Activated naive CD8-positive, alpha-beta T cell treated with anti-CD3 and anti-CD28 coated beads, Interleukin-2, amount 50 U/mL, for 24 hours (primary cell): ENCODE measurements at places on chromosomes 6 and 20.

- no peaks in the 10 kb centered on the region for H3K27me3 ChIP-seq
- H3K27ac ChIP-seq, result no peak overlapping the region
- DNase-seq, result no peak
- no peak overlapping the region for H3K4me3 ChIP-seq
Measured at GRCh38 chr20:52150440-52151258, 40.9 kb downstream of the ZFP64 start.

GRCh38 chr6:1608222-1609040 is 1.3 kb upstream of the FOXC1 start:
- H3K27ac ChIP-seq, result no peak overlapping the region
- peak overlapping the region; percentile 60 for H3K4me3 ChIP-seq
- H3K4me1 ChIP-seq, result peaks cover 54% of the 10 kb centered on the region
- peaks cover 66% of the 10 kb centered on the region for H3K27me3 ChIP-seq

GRCh38 chr6:45677381-45678284 is 299.9 kb upstream of the SUPT3H start:
- peaks cover 18% of the 10 kb centered on the region for H3K36me3 ChIP-seq
- peak; percentile 40 for DNase-seq
- peaks cover 2% of the 10 kb centered on the region for H3K27me3 ChIP-seq

GRCh38 chr6:127215931-127216330 is 50.7 kb upstream of the RNF146 start:
- DNase-seq, result no peak
- H3K27ac ChIP-seq, result no peak overlapping the region
- H3K4me3 ChIP-seq, result no peak overlapping the region

GRCh38 chr20:56766528-56766927 is 137.4 kb downstream of the TFAP2C start:
- H3K36me3 ChIP-seq, result no peaks in the 10 kb centered on the region
- no peak overlapping the region for H3K27ac ChIP-seq
- H3K27me3 ChIP-seq, result no peaks in the 10 kb centered on the region
- no peak for DNase-seq
- no peak overlapping the region for H3K4me3 ChIP-seq

DNA sequence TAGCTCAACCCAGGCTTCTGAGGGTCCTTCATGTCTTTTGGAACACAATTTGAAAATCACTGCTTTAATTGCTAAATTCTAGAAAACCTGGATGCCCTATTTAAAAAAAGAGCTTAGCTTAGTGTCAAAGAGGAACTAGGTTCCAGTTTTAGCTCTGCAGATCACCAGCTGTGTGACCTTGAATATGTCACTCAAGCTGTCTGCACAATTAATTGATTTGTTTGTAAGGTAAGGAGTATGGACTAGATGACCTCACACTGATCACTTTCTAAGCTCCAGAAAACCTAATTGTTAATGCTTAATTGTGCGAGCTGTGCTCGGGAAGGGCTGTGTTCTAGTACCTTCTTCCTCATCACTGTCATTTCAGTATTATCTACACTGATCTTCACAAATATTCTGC is 26.2 kb downstream of the UTRN start:
- peaks cover 17% of the 10 kb centered on the region for H3K4me1 ChIP-seq
- H3K36me3 ChIP-seq, result no peaks in the 10 kb centered on the region
- H3K4me3 ChIP-seq, result no peak overlapping the region
- no peak for DNase-seq

GRCh38 chr6:8674126-8674525 is 238.8 kb upstream of the SLC35B3 start:
- no peaks in the 10 kb centered on the region for H3K27me3 ChIP-seq
- H3K27ac ChIP-seq, result no peak overlapping the region
- no peaks in the 10 kb centered on the region for H3K4me1 ChIP-seq
- H3K4me3 ChIP-seq, result no peak overlapping the region
- H3K36me3 ChIP-seq, result no peaks in the 10 kb centered on the region
- DNase-seq, result no peak

- H3K36me3 ChIP-seq, result peaks cover 27% of the 10 kb centered on the region
- peaks cover 60% of the 10 kb centered on the region for H3K4me1 ChIP-seq
- no peak overlapping the region for H3K4me3 ChIP-seq
- H3K27me3 ChIP-seq, result no peaks in the 10 kb centered on the region
- no peak for DNase-seq
- H3K27ac ChIP-seq, result no peak overlapping the region
Measured at GRCh38 chr6:106315765-106316374, 9.7 kb downstream of the ATG5 start.

- peaks cover 19% of the 10 kb centered on the region for H3K27me3 ChIP-seq
- H3K4me1 ChIP-seq, result no peaks in the 10 kb centered on the region
- no peaks in the 10 kb centered on the region for H3K36me3 ChIP-seq
- no peak for DNase-seq
- no peak overlapping the region for H3K27ac ChIP-seq
Measured at GRCh38 chr6:151179321-151179720, 60.4 kb upstream of the AKAP12 start.

- H3K36me3 ChIP-seq, result no peaks in the 10 kb centered on the region
- H3K27ac ChIP-seq, result no peak overlapping the region
- DNase-seq, result peak; percentile 46
- no peaks in the 10 kb centered on the region for H3K27me3 ChIP-seq
- H3K4me3 ChIP-seq, result no peak overlapping the region
Measured at GRCh38 chr6:37731888-37732287, 34.2 kb upstream of the MDGA1 start.

DNA sequence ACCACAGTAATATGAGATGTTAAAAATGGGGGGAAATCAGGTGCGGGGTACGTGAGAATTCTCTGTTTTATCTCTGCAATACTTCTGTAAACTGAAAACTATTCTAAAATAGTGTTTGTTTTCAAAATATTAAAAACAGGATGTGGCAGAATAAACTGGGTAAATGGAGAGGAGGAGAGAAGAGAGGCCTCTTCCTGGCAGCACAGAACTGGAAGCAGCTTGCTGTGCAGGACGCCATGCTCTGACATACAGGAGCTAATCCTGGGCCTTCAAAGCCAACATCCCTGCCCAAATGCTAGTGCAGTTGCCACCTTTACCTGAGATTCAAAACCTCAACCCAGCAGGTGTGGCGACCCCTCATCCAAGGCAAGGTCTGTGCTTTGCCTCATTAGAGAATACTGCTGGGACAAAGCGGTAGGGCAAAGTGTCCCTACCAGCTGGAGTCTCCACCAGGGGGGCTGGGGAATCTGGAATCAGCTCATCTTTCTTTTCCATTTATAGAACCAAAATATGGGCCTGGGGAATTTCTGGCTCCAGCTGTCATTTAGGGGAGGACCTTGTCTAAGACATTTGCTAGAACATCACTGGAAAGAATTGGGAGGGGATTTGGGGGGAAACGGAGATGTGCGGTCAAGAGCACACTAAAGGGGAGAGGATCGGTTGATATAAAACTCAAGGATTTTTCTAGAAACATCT is 67.3 kb downstream of the SCML4 start:
- peaks cover 15% of the 10 kb centered on the region for H3K36me3 ChIP-seq
- peaks cover 46% of the 10 kb centered on the region for H3K4me1 ChIP-seq
- H3K27me3 ChIP-seq, result no peaks in the 10 kb centered on the region

DNA sequence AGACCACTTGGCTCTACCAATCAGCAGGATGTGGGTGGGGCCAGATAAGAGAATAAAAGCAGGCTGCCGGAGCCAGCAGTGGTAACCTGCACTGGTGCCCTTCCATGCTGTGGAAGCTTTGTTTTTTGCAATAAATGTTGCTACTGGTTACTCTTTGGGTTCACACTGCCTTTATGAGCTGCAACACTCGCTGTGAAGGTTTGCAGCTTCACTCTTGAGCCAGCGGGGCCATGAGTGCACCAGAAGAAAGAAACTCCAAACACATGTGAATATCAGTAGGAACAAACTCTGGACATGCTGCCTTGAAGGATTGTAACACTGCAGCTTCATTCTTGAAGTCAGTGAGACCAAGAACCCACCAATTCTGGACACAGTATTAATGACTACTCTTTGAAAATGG is 89.9 kb upstream of the MBOAT1 start:
- no peaks in the 10 kb centered on the region for H3K36me3 ChIP-seq
- no peak overlapping the region for H3K4me3 ChIP-seq
- no peaks in the 10 kb centered on the region for H3K27me3 ChIP-seq
- H3K27ac ChIP-seq, result no peak overlapping the region

DNA sequence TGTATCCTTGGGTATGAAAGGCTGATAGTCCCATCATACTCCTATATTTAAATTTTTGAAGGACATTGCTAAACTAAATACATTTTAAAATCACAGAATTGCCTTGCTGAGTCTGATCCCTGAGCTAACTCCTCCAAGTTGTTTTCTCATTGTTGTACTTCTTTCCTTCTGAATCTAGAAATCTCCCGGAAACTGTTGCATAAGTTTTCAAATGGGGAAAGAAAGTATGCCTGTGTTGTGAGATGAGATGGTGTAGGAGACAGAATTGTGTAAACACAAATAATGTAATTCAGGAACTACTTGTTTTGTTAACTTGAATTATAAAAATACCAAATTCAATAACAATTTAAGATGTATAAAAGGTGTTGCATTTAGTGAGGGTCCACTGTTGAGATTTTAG is 7.3 kb downstream of the PNRC1 start:
- no peaks in the 10 kb centered on the region for H3K27me3 ChIP-seq
- DNase-seq, result no peak
- peaks cover 27% of the 10 kb centered on the region for H3K36me3 ChIP-seq
- H3K4me3 ChIP-seq, result no peak overlapping the region
- peaks cover 47% of the 10 kb centered on the region for H3K4me1 ChIP-seq

DNA sequence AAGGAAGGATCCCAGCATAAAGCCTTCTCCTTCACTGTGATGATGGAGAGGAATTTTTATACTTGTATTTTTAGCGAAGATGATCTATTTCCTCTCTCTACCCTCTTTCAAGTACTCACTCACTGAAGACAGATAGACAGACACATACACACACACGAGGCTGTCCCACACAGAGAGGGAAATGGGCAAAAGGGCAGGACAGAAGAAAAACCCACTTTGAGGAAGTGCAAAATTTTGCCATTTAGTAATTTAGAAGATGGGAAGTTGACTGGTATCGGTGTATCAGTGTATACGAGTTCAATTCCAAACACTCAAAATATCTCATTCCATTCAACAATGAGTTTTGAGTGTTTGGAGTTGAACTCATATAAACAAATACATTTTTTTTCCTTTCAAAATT is 30.9 kb downstream of the HEBP2 start:
- no peaks in the 10 kb centered on the region for H3K27me3 ChIP-seq
- DNase-seq, result no peak
- H3K4me1 ChIP-seq, result no peaks in the 10 kb centered on the region

DNA sequence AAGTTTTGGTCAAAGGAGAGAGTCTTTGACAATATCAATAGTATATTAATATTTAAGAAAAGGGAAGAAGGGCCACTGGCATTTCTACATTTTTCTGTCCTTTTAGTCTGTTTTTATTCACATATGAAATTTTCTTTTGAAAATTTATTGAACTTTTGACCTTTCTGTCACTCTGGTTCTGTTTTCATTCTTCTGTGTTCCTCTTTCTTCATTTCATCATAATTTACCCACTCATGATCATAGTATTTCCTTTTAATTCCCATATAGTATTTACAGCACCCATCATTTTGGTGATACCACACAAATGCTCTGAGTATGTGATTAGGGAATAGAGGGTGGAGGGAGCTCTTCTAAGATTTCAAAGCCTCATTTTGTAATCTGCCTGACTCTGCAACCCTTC is 142.8 kb downstream of the GJA1 start:
- DNase-seq, result no peak
- H3K27me3 ChIP-seq, result no peaks in the 10 kb centered on the region
- H3K4me1 ChIP-seq, result peaks cover 9% of the 10 kb centered on the region
- H3K27ac ChIP-seq, result no peak overlapping the region
- H3K4me3 ChIP-seq, result no peak overlapping the region

DNA sequence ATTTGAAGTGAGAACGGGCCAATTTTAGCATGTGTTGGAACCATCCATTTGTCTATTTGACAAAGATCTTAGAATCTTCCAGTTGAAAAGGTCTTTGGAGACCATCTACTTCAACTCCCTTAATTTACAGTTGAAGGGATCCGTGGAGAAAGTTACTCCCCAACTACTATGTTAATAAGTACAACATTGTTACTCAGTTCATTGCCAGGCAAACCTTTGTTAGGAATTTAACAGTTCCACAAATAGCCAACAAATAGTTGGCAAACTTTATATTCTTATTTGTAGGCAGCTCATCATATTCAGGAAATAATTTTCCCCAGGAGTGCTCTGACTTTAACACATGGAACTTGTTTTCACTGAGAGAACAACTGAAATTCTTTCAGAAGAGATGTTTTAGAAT is 81.0 kb upstream of the FLRT3 start:
- no peak overlapping the region for H3K27ac ChIP-seq
- no peak for DNase-seq
- no peak overlapping the region for H3K4me3 ChIP-seq
- no peaks in the 10 kb centered on the region for H3K27me3 ChIP-seq
- H3K36me3 ChIP-seq, result no peaks in the 10 kb centered on the region

- no peak overlapping the region for H3K27ac ChIP-seq
- H3K36me3 ChIP-seq, result peaks cover 2% of the 10 kb centered on the region
- no peak overlapping the region for H3K4me3 ChIP-seq
Measured at GRCh38 chr6:130937942-130938604, 110.9 kb downstream of the SMLR1 start.

DNA sequence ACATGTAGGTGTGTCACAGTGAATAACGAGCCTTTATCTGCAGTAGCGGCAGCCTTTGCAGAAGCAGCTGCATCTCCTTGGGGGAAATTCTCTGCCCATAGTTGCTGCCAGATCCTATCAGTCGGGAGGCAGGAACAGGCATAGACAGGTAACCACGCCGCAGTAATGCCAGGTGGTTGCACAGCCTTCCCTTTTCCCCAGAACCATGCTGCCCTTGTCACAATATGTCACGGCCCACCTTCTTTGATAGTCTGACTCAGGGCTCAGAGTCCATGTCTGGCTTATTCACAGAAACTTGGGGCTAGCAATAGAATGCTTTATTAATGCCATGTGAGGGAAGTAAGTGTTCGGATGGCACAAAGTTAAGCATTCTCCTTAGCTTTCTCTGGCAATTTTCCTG is 76.6 kb downstream of the F13A1 start:
- peaks cover 5% of the 10 kb centered on the region for H3K4me1 ChIP-seq
- DNase-seq, result no peak
- H3K36me3 ChIP-seq, result no peaks in the 10 kb centered on the region
- H3K27ac ChIP-seq, result no peak overlapping the region
- peaks cover 20% of the 10 kb centered on the region for H3K27me3 ChIP-seq

DNA sequence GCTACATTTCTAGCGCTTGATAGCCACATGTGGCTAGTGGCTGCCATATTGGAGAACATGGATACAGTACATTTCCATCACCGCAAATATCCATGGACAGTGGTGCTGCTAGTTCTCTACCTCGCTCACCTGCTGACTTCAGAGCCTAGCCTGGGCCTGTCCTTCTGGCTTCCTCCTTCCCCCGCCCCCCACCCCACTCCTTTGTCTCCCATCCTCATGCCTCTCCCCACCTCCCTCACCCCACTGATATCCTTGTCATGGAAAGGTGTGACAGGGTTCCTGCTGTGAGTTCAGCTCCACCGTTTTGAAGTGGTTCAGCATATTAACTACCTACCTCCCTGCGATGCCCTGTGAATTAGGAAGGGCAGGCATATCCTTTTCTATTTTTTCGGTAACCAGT is 14.2 kb downstream of the NKX2-2 start:
- H3K27me3 ChIP-seq, result peaks cover 58% of the 10 kb centered on the region
- DNase-seq, result no peak
- peaks cover 2% of the 10 kb centered on the region for H3K36me3 ChIP-seq
- H3K4me3 ChIP-seq, result no peak overlapping the region
